ENCODE measurements at places on chromosomes 1 and 21. TPM values are rescaled to one million over a fixed set of nuclear protein-coding genes. Genes with fewer than 3 reads are reported as not detected.
A peak's percentile ranks its signal among the peaks of the same experiment; 100 is the strongest.

DNA sequence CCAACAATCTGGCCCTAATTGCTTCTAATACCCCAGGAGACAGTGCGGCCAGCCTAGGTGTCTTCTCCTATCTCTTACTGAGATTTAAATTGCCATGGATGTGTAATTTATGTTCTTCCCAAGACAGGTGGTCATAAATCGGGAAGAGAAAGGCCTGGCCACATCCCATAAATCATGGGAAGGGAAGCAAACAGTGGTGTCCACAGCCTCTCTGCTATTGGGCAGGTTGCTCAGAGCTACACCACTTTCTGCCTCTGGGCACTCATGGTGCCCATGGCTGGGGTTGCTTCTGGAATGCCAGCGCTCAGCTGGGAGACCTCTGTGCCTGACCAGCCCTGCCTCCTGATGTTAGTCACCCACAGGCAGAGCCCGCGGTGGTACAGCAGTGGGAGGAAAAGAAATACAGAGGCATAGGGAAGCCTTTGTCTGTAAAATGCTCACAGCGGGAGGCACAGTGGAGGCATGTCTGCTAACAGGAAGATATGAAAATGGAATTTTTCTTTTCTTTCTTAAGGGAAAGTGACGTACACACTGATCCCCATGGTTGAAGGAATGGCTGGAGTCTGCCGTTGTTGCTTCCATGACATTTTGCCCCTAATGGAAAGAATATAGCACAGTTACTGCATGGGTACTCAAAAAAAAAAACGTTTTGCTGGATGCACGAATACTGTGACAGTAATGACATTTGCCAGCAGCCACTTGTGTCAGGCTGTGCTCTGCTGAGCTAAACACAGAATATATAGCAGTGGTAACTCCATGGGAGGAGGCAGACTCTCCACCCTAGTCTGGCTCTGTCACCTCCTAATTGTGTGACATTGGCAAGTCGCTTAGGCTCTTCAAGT is 21.9 kb downstream of the MTARC1 start:
- peaks cover 5% of the 10 kb centered on the region for H3K4me1 ChIP-seq
- no peaks in the 10 kb centered on the region for H3K36me3 ChIP-seq
- DNase-seq, result no peak

- no peak overlapping the region for H3K27ac ChIP-seq
- no peaks in the 10 kb centered on the region for H3K4me1 ChIP-seq
- peak; percentile 28 for DNase-seq
- no peaks in the 10 kb centered on the region for H3K27me3 ChIP-seq
- no peak overlapping the region for H3K4me3 ChIP-seq
Measured at GRCh38 chr1:227793948-227794816, 21.3 kb upstream of the PRSS38 start.

- H3K4me3 ChIP-seq, result no peak overlapping the region
- no peak for DNase-seq
- H3K4me1 ChIP-seq, result peaks cover 11% of the 10 kb centered on the region
- no peaks in the 10 kb centered on the region for H3K36me3 ChIP-seq
- no peak overlapping the region for H3K27ac ChIP-seq
- no peaks in the 10 kb centered on the region for H3K27me3 ChIP-seq
Measured at GRCh38 chr1:150165622-150166612, 16.2 kb downstream of the PLEKHO1 start.

DNA sequence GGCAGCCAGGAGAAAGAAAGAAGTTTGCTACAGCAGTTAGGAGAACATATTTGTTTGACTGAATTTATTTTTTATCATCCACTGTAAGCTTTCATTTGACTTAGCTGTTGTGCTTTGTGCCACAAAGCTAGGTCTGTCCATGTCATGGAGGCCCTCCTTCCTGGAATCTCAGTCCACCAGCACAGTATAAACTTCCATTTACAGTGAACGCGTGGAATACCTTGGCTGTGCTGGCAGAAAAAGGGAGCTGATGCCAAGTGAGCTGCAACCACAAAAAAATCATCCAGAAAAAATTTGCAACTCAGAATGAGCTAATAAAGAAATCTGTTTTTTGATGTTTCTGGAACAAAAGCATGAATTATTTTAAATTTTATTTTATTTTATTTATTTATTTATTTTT is 72.6 kb downstream of the ATP6V1G3 start:
- H3K27me3 ChIP-seq, result no peaks in the 10 kb centered on the region
- no peak overlapping the region for H3K27ac ChIP-seq
- H3K4me1 ChIP-seq, result no peaks in the 10 kb centered on the region
- DNase-seq, result no peak
- no peak overlapping the region for H3K4me3 ChIP-seq
- H3K36me3 ChIP-seq, result no peaks in the 10 kb centered on the region

DNA sequence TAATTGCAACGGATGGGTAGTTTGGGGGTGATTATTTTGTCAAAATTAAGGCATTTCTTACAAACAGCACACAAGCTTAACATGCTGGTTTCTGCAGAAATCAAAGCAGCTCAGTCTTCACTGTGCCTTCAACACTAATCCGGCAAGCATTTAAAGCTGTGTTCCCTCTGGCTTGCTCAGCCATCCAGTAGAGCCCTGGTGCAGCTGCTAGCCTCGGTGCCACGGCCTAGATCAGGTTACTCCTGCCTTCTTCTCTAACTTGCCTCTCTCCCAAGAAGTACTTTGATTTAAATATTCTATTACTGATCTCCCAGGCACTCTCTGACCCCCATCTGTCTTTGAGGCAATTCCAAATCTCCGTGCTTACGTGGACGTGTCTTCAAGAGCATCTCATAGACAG is 85.6 kb downstream of the GREM2 start:
- H3K36me3 ChIP-seq, result no peaks in the 10 kb centered on the region
- H3K4me1 ChIP-seq, result peaks cover 6% of the 10 kb centered on the region
- no peak overlapping the region for H3K4me3 ChIP-seq

DNA sequence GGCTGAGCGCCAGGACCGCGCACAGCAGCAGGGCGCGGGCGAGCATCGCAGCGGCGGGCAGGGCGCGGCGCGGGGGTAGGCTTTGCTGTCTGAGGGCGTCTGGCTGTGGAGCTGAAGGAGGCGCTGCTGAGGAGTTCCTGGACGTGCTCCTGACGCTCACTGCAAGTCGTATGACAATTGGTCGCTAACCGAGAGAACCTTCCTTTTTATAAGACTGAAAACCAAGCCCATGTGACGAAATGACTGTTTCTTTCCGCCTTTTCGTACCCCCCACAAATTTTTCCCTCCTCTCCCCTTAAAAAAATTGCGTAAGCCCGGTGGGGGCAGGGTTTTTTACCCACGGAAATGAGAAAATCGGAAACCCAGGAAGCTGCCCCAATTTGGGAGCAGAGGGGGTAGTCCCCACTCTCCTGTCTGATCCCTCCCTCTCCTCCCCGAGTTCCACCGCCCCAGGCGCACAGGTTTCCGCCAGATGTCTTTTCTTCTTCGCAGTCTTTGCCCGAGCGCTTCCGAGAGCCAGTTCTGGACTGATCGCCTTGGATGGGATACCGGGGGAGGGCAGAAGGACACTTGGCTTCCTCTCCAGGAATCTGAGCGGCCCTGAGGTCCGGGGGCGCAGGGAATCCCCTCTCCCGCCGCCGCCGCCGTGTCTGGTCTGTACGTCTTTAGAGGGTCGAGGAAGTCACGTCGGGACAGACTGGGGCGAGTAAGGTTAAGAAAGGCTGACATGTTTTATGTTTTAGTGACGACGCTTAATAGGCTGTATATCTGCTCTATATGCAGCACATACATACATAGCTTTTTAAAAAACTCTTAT is at the start of gene PTGS2:
PTGS2 (minus strand) TSS at position 179 of the 817 bp plus-strand sequence; CDS start at position 46, 133 bp downstream.
- H3K27ac ChIP-seq, result peak within 1 kb of the TSS; percentile 49
- peak; percentile 76 for DNase-seq
- H3K4me3 ChIP-seq, result peak within 1 kb of the TSS; percentile 45
- no peaks in the 10 kb centered on the region for H3K36me3 ChIP-seq

DNA sequence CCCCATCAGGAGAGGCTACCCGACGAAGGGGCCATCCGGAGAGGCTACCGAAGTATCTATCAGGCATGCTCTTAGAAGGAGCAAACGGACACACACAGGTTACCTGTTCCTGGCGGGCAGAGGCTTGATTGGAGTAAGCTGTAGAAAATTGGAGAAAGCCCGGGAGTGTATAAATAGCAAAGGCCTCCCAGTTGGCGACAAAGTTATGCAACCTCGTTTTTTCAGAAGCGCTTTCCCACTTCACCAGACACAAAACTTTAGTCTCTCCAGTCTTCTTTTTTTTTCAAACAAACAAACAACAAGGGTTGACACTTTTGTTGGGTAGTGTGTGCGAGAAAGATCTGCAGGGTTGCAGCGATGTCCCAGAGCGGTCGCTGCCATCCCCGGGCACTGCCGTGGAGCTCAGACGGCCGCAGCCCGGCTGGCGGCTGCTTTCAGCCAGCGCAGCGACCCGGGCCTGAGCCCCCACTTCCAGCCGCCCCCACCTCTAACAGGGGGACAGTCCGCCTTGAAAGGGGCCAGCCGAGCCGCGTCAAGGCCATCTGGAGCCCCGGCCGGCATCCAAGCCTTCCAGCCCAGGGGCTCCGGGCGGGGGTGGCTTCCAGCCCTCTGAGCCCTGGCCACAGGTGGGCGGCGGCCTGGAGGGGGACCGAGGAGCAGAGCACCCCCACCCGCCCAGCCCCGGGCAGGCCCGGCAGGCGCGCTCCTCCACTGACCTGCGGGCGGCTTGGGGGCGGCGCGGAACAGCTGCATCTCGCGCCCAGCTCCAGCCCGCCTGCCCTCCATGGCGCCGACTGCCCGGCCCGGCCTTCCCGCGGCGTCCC is 616 bp downstream of the MCOLN3 start:
- H3K27me3 ChIP-seq, result no peaks in the 10 kb centered on the region
- H3K4me3 ChIP-seq, result peak overlapping the region; percentile 49
- no peaks in the 10 kb centered on the region for H3K36me3 ChIP-seq
- DNase-seq, result peak; percentile 38

DNA sequence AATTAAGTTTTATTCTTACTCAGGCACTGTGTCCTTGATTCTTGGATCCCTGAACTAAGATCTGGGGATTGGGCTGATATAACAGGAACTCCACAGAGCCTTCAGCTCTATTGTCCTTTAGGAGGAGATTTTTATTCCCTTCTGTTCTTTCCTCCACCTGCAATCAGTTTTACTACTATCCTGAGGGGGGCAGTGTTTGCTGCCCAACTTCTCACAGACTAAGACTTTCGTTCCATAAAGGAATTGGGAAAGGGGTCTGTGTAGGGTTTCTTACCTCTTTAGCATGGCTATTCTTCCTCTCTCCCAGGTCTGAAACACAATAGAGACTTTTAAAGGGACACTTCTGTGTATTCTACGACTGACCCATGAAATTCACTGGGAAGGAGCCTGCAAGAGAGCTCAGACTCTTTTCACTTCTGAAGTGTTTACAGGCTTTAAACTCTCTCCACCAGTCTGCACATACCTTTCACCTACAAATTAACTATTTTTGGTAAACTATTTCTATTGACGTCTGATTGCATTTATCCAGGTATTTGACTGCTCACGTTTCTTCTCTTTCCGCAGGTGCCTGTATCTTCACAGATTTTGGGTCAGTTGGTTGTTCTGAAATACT is 103.3 kb upstream of the DEPDC1 start:
- no peak overlapping the region for H3K4me3 ChIP-seq
- no peak overlapping the region for H3K27ac ChIP-seq
- no peaks in the 10 kb centered on the region for H3K27me3 ChIP-seq
- peak; percentile 23 for DNase-seq

DNA sequence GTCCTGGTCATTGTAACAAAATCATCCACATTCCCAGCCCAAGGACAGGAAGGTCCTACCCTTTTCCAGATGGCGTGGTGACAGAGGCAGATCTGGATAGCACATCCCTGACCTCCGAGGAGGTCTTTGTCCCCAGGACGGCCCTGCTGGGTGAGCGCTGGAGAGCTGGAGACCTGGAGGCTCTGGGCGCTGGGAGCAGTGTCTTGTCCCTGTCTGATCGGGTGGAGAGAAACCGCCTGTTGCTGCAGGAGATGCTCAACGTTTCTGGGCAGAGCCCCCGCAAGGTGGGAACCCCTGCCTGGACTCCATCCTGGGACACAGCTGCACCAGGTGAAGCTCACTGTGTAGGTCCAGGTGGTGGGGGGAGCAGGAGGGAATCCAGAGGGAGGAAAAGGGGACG is 4.1 kb downstream of the KIAA1614 start:
- peaks cover 16% of the 10 kb centered on the region for H3K4me1 ChIP-seq
- no peaks in the 10 kb centered on the region for H3K27me3 ChIP-seq
- no peaks in the 10 kb centered on the region for H3K36me3 ChIP-seq
- DNase-seq, result no peak
- H3K4me3 ChIP-seq, result no peak overlapping the region

DNA sequence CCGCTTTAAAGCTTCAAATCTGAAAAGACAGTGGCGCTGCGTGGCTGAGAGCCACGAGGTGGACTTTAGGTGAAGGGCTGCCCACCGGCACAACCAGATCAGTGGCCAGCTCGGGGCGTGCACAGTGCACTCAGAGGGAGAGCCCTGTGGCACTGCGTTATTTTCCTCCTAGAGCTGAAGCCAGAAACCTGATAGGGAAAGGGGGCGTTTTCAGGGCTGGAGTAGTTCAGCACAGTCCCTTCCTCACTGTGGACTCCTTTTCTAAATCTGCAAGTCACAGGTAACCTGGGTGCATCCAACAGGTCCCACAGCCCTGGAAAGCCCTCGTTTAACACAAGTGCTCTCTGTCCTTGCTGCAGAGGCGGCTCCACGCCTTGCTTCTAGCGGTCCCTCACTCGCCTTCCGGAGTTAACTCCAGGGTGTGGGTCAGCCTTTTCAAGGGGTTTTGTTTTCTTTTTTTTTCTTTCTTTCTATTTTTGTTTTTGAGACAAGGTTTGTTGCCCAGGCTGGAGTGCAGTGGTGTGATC is 81.2 kb downstream of the GALNT2 start:
- no peak overlapping the region for H3K4me3 ChIP-seq
- DNase-seq, result no peak
- H3K4me1 ChIP-seq, result peaks cover 91% of the 10 kb centered on the region
- H3K36me3 ChIP-seq, result no peaks in the 10 kb centered on the region
- H3K27me3 ChIP-seq, result no peaks in the 10 kb centered on the region

GRCh38 chr1:39418236-39418635 is 73.2 kb upstream of the BMP8A start:
- peaks cover 3% of the 10 kb centered on the region for H3K36me3 ChIP-seq
- H3K27ac ChIP-seq, result no peak overlapping the region
- H3K27me3 ChIP-seq, result no peaks in the 10 kb centered on the region
- H3K4me3 ChIP-seq, result no peak overlapping the region
- peaks cover 19% of the 10 kb centered on the region for H3K4me1 ChIP-seq

CTSS gene
- 3.6 TPM for total RNA-seq

- DNase-seq, result no peak
- H3K4me3 ChIP-seq, result no peak overlapping the region
- H3K27ac ChIP-seq, result no peak overlapping the region
Measured at GRCh38 chr1:206447422-206447765, 22.9 kb upstream of the IKBKE start.

Data from body of pancreas (tissue), 4 donors.